Neural progenitor cell (in vitro differentiated cells): ENCODE measurements at places on chromosomes 4 and X.
A peak's percentile ranks its signal among the peaks of the same experiment; 100 is the strongest.

- DNase-seq = no peak
- no peaks in the 10 kb centered on the region for H3K4me1 ChIP-seq
- H3K36me3 ChIP-seq = no peaks in the 10 kb centered on the region
- H3K27me3 ChIP-seq = no peaks in the 10 kb centered on the region
- H3K27ac ChIP-seq = no peak overlapping the region
Measured at GRCh38 chrX:128310912-128311311, 258.7 kb upstream of the ACTRT1 start.

GRCh38 chr4:52001616-52002015 is 18.5 kb downstream of the LRRC66 start:
- DNase-seq = no peak
- peaks cover 15% of the 10 kb centered on the region for H3K4me1 ChIP-seq
- H3K27me3 ChIP-seq = no peaks in the 10 kb centered on the region
- H3K27ac ChIP-seq = no peak overlapping the region

GRCh38 chr4:77920371-77920770 is 57.7 kb downstream of the MRPL1 start:
- H3K27ac ChIP-seq = no peak overlapping the region
- DNase-seq = no peak
- no peaks in the 10 kb centered on the region for H3K4me1 ChIP-seq
- H3K27me3 ChIP-seq = no peaks in the 10 kb centered on the region

DNA sequence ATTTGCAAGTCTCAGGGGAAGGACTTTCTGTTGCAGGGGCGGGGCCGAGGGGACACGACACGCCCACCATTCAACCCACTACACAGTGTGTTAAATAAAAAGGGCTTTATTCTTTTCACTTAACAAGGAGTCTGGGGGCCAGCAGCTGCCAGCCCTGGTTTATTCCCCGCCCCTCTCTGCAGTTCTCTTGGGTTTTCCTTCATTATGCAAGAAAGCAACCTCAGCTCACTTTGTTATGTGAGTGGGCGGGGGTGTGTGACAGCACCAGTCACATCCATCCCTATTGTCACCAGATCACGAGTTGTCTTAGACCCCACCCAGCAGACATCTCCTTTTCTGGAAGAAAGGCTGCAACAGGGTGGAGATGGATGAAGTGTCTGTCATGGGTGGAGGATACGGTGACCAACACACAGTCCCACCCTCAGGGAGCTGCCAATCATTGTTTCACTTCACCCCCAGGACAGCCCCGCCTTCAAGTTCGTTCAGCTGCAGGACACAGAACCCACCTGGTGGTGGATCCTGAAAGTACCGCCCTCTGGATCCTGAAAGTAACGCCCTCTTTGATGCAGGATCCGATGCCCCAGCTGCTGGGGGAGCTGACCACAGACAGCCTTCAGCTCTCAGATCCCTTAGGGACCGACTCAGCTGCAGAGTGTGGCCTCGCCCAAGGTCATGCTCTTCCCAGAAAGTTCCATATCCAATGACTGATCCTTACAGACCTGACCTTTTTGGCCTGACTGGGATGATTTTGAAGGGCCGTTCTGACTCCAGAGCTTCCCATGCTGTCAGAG is 79.6 kb downstream of the SMIM20 start:
- peaks cover 6% of the 10 kb centered on the region for H3K4me1 ChIP-seq
- peak; percentile 75 for DNase-seq
- no peaks in the 10 kb centered on the region for H3K27me3 ChIP-seq
- no peaks in the 10 kb centered on the region for H3K36me3 ChIP-seq
- no peak overlapping the region for H3K27ac ChIP-seq

DNA sequence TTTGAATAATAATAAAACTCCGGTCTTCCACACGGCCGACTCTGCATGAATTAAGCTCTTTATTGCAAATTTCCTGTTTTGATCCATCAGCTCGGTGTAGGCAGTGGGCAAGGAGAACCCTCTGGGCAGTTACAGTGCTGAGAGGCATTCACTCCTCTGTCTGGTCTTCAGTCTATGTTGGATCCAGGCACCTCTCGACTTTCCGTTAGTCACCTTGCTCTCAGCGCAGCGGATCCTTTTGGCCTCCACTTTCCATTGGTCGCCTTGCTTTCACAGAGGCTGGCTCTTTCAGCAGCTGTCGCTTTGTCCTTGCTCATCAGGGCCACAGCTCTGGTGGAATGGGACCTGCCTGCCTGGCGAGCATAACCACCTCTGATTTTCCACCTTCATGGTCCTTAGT is 52.9 kb downstream of the TRMT44 start:
- H3K27ac ChIP-seq = no peak overlapping the region
- DNase-seq = no peak
- H3K36me3 ChIP-seq = no peaks in the 10 kb centered on the region

GRCh38 chrX:106927023-106927422 is 6.8 kb downstream of the CLDN2 start:
- no peak overlapping the region for H3K4me3 ChIP-seq
- H3K27ac ChIP-seq = no peak overlapping the region
- H3K27me3 ChIP-seq = no peaks in the 10 kb centered on the region
- no peaks in the 10 kb centered on the region for H3K4me1 ChIP-seq
